Lower leg skin (tissue), 4 donors: ENCODE measurements at places on chromosomes 4 and X. TPM values are rescaled to one million over a fixed set of nuclear protein-coding genes. Genes with fewer than 3 reads are reported as not detected.

Gene CXorf38
- 15.1 TPM for total RNA-seq

Gene PASD1
- total RNA-seq = not detected

Gene HSPA4L
- total RNA-seq = 24.3 TPM

DNA sequence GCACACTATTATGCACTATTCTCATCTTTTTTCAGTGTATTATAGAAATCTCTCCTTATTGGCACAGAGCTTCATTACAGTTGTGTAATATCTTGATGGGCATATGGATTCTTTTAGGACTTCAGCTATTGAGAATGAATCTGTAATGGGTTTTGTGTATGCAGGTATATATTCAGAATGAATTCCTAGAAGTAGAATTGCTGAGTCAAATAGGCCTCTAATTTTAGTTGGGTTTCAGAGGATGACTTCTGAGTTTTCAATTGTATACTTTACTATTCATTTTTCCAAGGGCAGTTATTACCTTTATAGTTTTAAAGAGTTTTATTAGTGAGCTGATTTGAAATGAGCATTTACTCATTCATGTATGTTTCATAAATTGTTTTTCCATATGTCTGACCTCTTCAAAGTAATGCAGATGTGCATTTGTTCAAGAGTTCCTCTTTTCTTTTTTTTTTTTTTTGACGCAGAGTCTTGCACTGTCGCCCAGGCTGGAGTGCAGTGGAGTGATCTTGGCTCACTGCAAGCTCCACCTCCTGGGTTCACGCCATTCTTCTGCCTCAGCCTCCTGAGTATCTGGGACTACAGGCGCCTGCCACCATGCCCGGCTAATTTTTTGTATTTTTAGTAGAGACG lies 19.5 kb downstream of the CASP6 start:
- DNase-seq = no peak

GRCh38 chrX:84197550-84197949 lies 9.6 kb upstream of the RPS6KA6 start:
- DNase-seq = no peak
